Stimulated activated CD4-positive, alpha-beta T cell treated with anti-CD3 and anti-CD28 coated beads, TNF-alpha, amount 100 ng/mL, for 4 hours (primary cell): ENCODE measurements at places on chromosomes 3 and 15.

- no peak for DNase-seq
Observed at GRCh38 chr3:144085964-144086363, 114.3 kb downstream of the DIPK2A start.

DNA sequence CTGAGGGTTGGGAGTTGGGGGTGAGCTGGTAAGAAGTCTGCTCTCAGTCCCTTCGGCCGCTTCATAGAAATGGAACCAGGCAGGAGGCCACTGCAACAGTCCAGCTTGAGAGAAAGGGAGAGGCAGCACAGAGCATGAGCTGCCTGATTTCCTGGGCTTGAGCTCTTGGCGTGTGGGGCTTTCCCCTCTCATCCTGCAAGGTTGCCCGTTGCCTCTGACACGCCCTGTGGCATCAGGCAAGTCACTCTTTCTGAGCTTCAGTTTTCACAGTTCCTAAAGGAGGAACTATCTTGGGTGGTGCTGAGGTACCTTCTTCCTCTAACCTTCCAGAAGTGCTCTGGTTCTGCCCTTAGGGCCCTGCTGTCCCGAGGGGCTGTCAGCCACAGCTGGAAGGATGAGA is 4.9 kb downstream of the MESP2 start:
- DNase-seq: no peak

DNA sequence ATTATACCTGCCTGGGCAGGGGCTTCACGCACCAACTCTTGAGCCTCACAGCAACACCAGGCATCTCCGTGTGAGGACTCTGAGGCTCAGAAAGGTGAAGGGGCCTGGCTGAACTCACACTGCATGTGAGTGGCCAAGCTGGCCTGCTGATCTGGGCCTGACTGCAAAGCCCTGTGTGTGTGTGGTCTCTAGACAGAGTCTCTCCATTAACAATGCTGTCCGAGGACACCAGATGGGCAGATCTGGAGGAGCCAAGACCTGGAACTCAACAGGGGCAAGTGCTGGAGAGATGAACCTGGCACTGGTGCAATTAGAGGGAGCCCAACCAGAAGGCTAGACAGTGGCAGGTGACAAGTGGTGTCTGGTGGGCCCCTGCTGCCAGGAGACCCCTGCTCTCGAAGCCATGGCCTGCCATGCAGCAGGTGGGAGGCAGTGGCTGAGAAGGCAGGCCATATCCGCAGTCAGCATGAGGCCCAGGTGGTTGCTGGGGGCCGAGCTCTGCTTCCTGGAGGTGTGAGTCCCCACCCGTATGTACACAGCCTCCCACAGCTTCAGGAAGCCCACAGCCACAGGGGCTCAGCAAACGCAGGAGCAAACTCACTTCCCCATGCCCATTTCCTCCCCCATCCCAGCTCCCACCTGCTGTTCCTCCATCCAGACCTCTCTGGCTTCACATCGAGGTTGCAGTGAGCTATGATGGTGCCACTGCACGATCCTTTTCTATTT is 39.0 kb downstream of the CYP11A1 start:
- no peak for DNase-seq

GRCh38 chr3:98454929-98455328 is 8.1 kb upstream of the OR5K1 start:
- DNase-seq: no peak

GRCh38 chr3:148854061-148854460 is 11.0 kb upstream of the CPA3 start:
- no peak for DNase-seq

- DNase-seq: no peak
Observed at GRCh38 chr3:61155701-61156292, 95.5 kb downstream of the FHIT start.

DNA sequence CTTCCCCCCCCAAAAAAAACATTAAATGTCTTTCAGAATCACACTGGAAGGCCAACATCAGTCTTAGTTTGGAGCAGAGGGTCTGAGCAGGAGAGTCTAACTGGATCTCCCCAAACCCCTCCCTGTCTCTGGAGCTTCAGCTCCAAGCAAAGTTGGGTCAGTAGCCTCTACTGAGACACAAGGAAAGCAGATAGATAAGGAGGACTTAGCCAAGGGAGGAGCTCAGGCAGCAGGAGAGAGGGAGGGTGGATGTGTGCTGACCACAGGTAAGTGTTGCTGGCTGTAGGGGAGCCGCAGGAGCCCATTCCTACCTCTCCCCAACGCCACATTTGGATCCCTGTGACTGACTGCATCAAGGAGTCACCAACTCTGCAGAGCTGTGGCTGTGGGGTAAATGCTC is 7.0 kb downstream of the PLCB2 start:
- no peak for DNase-seq

GRCh38 chr15:48096813-48097212 is 24.0 kb upstream of the SLC24A5 start:
- no peak for DNase-seq

GRCh38 chr15:44736181-44736765 is at the start of gene TRIM69:
Gene TRIM69, plus strand, starts transcription at chr15:44736528. Its CDS starts 177 bp downstream, at chr15:44736705.
- no peak for DNase-seq

- DNase-seq: no peak
Observed at GRCh38 chr3:184694133-184694665, 17.7 kb downstream of the MAGEF1 start.

DNA sequence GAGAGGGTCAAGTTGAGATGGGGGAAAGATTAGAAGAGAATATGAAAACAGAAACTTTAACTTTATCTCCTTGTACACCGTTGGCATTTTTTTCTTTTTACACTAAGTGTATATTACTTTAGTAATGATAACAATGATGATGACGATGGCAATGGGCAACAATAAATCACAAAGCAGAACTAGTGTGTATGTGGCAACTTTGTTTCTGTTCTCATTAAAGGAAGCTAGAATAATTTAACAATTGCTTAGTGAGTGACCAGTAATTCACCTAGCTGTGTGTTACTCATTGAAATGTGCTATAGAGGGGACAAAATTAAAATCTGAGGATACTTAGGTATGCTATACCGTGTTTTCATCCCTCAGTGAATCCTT is 318.5 kb upstream of the TBL1XR1 start:
- DNase-seq: no peak

DNA sequence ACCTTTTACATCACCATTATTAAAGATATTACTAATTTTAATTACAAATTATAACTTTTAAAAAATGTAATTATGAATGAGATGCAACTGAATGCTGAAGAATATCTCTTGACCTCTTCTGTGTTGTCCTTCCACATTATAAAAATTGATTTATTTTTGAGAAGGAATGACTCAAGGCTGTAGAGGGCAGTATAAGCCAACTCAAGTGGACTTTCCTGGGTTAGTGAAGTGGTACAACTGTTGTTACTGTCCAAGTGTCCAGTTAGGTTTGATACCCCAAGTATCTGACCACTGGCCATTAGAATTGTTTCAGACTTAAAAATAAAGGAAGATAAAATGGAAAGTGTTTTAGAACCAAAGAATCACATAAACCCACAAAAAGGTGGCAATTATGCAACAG is 51.9 kb downstream of the BBX start:
- no peak for DNase-seq

DNA sequence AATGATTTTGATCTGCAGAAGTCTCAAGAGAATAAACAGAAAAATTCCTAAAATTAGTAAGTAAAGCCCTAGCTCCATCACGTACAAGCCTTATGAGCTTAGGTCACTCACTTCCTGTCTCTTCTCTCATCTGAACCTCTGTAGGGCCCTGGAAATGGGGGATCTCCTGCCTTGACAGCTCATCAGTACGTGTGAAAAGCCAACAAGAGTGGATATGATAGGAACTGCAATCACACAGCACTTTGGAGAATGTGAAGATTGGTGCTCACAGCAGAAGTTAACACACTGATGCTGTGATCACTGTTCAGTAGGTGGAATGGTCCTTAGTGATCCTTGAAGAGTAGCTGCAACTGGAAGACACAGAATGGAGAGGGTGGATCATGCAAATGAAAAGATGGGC is 27.8 kb upstream of the ALDH1L1 start:
- no peak for DNase-seq

- DNase-seq: no peak
Observed at GRCh38 chr3:46729038-46729437, 11.4 kb upstream of the PRSS50 start.

GRCh38 chr15:43274136-43274535 is 7.4 kb upstream of the TGM5 start:
- no peak for DNase-seq

GRCh38 chr15:28974142-28974541 is 88.4 kb downstream of the APBA2 start:
- no peak for DNase-seq

GRCh38 chr15:39362821-39363561 is 217.9 kb upstream of the THBS1 start:
- no peak for DNase-seq

- no peak for DNase-seq
Observed at GRCh38 chr3:108410531-108410984, 99.8 kb downstream of the MYH15 start.

DNA sequence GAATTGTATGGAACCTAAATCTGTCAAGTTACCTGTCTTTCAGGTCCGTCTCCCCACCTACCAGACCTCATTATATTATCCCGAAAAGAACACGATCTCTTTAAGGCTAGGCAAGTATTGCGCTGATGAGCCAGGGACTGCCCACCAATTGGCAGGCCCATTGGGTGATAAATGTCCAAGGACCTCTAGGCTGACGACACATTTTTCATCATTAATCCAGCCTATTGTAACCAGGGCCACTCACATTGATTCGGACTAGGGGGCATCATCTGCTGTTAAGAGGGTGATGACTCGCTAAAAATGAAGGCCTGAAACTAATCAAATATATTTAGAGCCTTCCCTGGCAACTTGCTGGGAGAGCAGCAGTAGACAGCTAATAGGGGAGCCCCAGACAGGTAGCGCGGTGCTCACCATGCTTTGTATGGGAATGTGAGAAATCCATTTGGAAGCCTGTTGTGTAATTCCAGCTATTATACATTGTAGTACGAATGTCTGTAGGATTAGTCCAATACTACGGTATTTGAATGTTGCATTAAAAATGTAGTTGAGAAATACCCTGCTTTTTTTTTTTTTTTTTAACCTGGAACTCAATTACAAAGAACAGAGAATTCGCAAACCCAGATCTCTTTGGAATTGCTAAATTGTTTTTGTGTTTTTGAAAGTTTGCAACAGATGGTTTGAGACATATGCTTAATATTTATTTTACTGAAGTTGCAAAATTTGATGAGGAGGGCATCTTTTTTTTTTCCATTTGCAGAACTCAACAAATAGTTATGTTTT is 156.1 kb downstream of the ROBO2 start:
- DNase-seq: no peak

DNA sequence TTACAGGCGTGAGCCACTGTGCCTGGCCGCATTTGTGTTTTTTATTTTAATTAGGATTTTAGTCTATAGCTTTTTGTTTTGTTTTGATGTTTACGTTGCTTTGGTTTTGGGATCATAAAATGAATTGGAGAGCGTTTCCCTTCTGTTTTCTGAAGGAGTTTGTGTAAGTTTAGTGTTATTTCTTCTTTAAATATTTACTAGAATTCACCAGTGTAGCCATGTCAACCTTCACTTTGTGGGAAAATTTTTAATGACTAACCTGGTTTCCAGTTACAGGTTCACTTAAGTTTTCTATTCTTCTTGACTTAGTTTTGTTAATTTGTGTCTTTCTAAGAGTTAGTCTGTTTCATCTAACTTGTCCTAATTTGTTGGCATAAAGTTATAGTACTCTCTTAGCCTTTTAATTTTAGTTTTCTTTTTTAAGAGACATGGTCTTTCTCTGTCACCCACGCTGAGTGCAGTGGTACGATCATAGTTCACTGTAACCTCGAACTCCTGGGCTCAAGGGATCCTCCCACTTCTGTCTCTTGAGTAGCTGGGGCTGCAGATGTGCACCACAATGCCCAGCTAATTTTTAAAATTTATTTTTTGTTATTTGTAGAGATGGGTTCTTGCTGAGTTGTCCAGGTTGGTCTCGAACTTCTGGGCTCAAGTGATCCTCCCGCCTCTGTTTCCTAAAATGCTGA is 61.0 kb downstream of the CHD2 start:
- no peak for DNase-seq

GRCh38 chr3:148816981-148817525 is 10.6 kb upstream of the CPB1 start:
- DNase-seq: no peak

DNA sequence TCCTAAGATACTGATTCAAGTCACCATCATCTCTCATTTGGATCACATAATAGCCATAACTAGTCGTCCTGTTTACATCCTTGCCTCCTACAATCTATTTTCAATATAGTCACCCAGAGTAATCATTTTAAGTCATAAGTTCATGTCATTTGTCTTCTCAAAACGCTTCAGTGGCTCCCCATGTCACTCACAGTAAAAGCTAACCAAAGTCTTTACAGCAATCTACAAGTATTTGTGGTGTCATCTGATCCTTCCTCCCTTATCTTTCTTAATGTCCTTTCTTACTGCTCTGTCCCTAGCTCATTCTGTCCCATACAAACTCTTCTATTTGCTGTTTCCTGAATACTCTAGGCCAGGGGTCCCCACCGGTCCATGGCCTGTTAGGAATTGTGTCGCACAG is 28.8 kb downstream of the GBE1 start:
- DNase-seq: no peak

DNA sequence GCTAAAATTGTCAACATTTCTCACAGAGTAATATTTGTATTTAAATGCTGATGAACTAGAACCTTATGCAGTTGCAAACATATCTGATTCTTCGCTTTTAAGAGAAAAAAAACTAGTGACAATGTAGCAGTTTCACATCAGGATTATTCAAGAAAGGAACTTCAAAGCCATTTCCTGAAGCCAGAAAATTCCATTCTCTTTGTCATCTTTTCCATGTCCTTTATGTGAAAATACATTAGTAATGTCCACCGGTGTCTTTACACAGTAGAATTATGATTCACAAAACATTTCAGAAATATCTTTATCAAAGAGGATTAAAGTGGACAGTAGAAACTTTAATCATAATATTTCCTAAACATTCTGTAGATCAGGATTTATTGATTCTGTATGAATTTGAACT is 12.7 kb upstream of the LXN start:
- DNase-seq: no peak

DNA sequence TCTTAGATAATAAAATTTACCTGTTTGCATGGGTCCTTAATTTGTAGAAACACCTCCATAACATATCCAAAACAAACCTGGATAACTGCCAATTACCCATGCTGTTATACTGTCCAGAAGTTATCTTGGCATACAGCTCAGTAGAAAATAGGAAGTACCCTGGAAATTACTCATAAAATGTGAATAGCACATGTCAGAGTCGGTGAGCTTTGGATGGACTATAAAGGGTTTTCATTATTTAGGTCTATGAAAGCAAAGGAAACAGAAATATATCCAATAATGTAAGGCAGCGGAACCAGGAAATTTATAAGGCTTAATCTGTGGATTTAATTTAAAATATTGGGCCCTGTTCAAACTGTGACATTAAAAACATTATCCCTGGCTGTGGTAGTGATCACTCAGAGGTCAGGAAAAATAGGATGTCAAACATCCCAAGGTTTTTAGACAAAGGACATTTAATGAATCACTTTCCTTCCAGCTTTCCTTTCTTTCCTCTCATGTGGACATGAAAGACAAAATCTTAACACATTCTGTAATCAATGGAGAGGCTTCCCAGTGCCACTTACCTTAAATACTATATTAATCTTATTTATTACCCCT is 459.0 kb upstream of the DPH6 start:
- DNase-seq: no peak
